HS-27A (cell line): ENCODE measurements at places on chromosomes 1 and 21.

DNA sequence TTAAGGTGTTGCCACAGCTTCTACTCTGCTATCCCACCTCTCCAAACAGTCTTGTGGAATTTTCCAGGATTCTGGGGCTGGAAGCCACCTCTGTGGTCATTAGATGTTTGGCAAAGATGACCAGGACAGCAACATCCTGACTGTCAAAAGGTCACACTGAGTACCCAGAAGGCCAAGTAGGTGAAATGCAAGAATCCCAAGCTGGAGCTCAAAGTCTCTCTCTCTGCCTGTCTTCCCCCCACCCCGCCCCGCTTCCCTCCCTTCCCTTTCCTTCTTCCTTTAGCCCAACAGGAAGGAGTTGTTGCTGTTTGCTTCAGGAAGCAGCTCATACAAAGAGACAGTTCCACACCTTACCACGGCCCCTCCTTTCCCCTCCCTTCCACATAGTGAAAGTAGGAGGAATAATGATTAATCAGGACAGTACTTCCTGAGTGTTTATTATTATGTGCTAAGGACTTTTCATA lies 75.6 kb upstream of the SLC2A1 start:
- DNase-seq: no peak

DNA sequence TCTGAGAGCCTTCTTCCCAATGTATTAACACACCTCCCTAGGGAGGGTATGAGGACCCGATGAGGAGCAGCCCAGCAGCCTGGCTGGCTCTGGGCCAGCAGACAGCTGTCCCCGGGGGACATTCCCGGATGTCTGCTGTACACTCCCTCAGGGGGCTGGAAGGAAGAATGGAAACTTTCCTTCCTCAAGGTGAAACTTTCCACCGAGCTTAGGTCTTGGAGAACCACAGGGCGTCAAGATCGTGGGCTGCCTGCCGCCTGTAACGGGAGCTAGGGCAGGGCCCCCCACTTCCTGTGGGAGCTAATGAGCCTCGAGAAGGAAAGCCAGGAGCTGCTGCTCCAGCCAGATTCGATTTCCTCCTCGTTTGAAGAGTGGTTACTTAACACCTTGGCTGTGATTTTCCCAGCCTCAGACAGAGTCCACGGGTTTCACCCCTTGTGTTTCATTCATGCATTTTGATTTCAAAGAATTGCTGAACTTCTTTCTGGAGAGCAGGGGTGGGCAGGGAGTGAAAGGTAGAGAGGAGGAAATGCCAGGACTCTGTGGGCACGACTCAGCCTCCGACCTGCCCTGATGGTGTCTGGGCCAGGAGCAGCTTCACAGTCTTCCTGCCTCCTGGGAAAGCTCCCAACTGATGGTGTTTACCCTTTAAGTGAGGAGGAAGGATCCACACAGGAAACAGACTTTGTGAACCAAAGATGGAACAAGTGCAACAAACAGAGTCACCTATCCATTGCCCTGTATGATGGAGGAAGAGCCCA lies 29.7 kb downstream of the UBE2T start:
- DNase-seq: no peak

DNA sequence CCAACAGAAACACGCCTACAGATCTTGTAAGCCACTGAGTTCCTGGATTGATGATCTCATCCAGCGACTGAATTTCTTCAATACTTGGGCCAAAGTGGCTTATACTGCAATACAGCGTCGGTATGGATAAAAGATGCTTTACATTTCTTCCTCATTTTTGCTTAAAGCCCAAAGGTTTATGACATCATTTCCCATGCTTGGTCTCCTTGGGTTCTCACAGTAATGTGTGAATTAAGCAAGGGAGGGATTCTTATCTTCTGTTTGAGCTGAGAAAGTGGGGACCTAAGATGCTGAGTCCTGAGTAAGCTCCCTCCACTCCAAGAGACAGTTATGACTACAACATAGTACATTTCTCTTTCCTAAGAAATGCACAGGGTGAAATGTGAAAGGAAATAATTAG lies 39.5 kb downstream of the LBR start:
- no peak for DNase-seq

GRCh38 chr1:236425031-236425663 lies 31.1 kb downstream of the EDARADD start:
- no peak for DNase-seq
